ENCODE measurements at places on chromosomes 16 and 17.

DNA sequence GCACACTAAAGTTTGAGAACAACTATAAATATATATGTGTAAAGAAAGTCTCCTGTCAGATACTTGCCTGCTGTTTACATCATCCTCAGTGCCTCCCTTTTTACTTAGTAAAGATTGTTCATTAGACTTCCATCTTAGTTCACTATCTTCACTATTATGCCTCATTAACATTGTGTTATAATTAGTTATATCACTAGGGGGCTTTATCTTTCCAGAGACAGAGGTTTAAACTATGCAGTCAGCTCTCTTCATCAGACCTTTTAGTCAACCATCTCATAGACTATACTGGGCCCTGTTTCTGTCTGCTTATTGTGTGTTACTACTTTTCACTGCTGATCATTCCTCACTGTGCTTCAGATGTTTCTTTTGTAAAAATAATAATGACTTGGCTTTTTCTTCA lies 630.8 kb upstream of the KIF2B start:
- no peak for DNase-seq

DNA sequence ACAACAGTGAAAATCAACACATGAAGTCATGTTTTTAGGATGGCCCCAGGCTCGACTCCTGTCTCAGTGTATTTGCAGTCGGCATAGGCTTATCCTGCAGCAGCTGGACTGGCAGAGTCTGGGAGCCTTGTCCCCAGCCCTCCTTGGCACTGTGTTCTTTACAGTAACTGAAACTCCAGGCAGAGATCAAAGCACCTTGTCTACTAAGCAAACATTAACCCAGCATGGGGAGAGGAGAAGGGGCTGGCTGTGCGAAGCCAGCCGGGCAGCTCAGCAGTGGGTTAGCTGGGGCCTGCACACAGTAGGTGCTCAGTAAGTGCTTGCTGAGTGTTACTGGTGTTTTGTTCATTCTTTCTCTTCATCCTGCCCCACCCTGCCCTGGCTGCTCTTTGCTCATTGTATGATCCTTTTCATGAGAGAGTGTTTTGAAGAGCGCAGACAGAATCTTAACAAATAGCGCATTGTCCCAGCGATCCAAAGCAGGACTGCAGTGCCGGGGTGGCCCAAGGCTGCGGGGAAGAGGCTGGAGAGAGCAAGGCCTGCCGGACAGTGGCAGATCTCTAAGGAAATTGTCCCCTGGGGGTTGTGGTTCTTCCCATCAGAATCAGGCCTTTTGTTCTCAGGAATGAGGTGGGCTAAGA lies 23.5 kb upstream of the ITGB4 start:
- no peak for DNase-seq

DNA sequence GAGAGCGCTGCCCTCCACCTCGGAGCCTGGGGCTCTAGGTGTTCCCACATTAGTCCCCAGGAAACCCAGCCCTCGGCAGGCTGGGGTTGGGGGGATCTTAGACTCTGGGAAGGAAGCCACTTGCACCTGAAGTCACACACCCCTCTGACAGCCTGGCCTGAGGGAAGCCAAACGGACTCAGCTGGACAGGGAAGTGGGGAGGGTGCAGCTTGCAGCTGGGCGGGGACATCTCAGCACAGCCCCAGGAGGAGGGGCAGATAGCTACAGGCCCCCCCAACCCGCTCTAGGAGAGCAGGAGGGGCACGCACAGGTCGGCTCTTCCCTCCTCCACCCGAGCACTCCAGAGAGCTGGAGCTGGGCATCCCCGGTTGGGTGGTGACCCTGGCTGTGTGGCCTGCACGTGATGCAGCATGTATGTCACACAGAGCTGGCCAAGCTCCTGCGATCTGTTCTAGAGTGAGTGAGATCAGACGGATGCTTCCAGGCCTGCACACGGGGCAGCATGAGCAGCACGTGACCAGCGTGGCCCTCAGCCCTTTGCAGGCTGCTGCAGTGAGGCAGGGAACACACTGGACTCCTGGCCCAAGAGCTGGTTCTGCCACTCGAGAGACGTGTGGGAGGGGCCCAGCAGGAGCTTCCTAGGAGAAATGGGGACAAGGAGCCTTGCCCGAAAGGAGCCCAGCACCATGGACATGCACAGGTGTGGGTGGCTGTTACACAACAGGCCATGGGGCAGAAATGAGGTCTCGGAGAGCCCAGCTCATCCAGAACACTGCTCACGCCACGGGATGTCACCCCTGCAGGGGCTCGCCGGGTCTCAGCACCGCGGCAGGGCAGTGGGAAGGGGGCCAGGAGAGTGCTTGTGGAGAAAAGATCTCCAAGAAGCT lies 15.4 kb downstream of the KIFC3 start:
- no peak for DNase-seq

DNA sequence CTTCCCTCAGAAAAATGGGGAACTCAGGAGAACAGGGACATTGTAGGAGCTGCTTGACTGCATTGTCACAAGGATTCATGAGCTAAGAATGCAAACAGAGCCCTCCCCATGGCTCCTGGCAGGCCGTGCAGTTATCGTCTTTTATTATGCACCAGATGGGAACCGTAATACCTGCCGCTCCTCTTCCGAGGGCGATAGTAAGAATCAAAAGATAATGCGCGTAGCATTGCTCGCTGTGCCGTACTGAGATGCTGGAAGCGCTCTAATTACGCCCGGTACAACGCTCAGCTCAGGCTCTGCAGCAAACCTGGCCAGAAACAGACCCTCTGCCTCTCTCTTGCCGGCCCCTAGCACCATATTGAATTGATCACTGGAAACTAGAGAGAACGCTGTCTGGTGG lies 87.1 kb upstream of the PLCG2 start:
- no peak for DNase-seq

DNA sequence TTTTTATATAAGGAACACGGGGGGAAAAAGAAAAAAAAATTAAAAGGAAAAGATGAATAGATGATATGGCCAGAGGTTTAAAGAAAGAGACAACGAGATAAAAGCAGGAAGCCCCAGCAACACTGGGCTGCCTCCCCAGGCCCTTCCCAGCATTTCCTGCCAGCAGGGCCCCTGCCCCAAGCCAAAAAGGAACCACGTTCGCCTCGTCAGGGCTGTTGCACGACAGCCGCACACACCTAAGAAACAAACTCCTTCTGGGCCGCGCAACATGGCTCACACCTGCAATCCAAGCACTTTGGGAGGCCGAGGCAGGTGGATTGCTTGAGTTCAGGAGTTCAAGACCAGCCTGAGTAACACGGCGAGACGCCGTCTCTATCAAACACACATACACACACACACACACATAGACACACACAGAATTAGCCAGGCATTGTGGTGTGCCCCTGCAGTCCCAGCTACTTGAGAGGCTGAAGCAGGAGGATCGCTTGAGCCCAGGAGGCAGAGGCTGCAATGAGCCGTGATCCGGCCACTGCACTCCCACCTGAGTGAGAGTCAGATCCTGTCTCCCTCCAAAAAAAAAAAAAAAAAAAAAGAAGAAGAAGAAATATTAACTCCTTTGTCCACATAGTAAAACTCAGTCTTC lies 83.0 kb downstream of the ANKRD11 start:
- DNase-seq, result peak; percentile 25

- DNase-seq, result peak; percentile 19
Observed at GRCh38 chr16:2223942-2224486, 623 bp downstream of the E4F1 start.

GRCh38 chr17:81027038-81027437 lies 7.9 kb upstream of the BAIAP2 start:
- DNase-seq, result no peak

DNA sequence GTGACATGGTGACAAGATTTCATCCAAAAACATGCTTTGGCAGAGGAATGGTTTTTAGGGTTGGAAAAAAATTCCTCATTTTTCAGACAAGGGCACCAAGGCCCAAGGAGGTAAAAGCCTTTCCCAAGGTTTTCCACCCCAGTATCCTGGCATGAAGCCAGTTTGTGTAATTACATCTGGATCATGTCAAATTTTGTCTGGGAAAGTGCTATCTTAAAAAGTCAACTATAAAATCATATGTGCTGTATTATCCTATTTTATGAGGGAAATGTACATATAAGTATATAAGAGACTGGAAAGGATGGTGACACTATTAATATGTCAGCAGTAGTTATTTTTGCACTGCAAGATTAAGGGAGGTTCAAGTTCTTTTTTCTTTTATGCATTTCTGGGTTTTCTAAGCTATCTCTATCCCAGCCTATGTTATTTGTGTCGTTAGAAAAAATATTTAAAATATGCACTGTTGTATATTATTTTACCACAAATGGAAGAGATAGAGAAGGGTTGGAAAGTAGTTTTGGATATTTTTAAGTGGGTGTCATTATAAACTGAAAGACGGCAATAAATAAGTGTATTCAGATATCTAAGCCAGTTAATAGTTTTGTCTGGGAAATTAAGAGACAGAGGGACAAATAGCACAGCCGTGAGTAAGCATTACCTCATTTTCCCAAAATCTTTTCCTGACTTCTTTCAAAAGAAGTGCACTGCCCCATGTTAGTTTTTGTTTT lies 13.5 kb upstream of the FBXO47 start:
- no peak for DNase-seq

- DNase-seq, result no peak
Observed at GRCh38 chr17:49108318-49108717, 24.3 kb upstream of the B4GALNT2 start.

- no peak for DNase-seq
Observed at GRCh38 chr17:40909755-40910154, 24.7 kb upstream of the KRT20 start.

GRCh38 chr17:42252597-42253550 lies 23.3 kb downstream of the STAT5B start:
- no peak for DNase-seq

DNA sequence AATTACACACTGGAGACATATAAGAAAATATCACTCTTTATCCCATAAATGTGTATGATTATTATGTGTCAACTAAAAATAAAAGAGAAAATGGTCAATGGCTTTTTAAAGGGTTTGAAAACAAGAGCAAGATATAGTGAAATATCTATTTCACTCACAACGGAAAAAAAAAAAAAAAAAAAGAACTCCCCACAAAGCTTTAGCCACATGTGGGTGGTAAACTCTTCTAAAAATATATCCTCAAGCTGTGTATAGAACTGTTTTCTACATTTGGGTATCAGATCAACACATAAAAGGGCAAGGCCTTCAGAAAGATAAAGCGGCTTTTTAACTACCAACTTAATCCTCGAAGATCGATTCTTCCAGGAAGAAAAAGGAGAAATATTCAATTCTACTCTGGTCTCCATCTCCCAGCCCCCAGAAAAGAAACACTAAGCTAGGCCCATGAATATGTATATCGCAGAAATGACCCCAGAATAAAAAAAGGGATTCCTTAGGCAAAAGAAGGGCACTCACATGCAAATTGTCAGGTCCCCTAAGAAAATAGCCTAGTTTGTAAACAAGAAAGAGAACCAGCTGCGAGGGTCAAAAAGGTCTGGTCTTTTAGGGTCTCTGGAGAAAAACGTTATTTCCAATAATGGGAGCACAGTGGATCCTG lies 4.4 kb downstream of the LITAF start:
- DNase-seq, result no peak

- no peak for DNase-seq
Observed at GRCh38 chr16:86939609-86940008, 361.3 kb downstream of the FOXL1 start.

GRCh38 chr16:12089492-12090150 lies 113.1 kb downstream of the SNX29 start:
- peak; percentile 29 for DNase-seq

- peak; percentile 17 for DNase-seq
Observed at GRCh38 chr17:32142857-32143526, 690 bp downstream of the RHOT1 start.

DNA sequence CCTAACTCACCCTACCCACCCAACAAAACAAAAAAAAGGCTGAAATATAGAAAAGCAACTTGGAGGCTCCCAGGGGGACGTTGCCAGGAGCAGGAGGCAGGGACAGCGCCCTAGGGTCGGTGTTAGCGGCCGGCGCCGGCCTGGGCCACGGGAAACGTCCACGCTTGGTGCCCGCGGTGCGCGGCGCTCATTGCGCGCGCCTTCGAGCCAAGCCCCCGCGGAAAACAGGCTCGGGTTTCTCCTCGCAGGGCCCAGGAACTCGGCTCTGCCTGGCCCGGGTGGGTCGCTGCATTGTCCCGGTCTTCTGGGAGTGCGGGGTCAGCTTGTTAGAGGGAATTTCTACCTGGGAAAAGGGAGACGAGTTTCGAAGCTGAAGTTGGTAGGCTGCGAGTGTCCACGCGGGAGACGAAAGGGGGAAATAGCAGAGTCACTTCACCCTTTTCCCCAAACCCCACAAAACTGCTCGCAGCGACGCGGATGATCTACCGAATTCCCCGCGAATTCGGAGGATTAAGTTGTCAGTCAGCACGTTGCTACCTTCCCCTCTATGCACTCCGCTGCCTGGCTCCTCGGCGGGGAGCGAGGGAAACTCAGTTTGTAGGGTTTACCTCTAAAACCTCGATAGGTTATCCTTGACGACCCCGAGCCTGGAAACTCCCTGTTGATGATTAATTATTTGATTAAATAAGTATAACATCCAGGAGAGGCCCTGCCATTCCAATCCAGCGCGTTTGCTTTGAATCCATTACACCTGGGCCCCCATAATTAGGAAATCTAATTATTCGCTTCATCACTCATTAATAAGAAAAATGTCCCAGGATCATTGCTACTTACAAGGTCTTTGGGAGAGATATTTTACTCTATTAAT lies 751 bp upstream of the FOXC2 start:
- DNase-seq, result no peak

- DNase-seq, result no peak
Observed at GRCh38 chr17:50363217-50364060, 9.5 kb downstream of the MRPL27 start.

DNA sequence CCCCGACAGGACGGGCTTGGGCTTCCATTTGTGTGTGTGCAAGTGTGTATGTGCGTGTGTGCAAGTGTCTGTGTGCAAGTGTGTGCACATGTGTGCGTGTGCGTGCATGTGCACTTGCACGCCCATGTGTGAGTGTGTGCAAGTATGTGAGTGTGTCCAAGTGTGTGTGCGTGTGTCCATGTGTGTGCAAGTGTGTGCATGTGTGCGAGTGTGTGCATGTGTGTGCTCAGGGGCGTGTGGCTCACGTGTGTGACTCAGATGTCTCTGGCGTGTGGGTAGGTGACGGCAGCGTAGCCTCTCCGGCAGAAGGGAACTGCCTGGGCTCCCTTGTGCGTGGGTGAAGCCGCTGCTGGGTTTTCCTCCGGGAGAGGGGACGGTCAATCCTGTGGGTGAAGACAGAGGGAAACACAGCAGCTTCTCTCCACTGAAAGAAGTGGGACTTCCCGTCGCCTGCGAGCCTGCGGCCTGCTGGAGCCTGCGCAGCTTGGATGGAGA lies 23.1 kb upstream of the ITGAX start:
- DNase-seq, result no peak

DNA sequence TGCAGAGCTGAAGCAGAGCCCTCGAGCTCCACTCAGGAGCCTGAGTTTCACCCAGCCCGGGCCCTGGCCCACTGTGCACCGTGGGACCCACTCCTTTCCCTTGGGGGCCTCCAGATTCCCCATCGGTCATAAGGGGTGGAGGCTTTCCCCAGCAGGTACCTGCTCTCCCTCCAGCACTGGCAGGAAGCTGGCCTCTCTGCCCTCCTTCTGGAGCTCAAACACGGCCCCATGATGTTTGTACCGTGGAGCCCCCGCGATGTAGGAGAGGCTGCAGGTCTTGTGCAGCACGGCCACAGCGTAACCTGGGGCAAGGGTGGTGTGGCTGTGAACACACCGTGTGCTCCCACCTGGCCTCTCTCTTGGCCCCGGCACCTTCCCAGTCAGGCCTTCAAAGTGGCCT lies 29.9 kb downstream of the HASPIN start:
- DNase-seq, result no peak

Data from CD4-positive, alpha-beta T cell treated with Interleukin-10 for 1 hour (primary cell).